ENCODE measurements at places on chromosomes 3 and 15.

GRCh38 chr15:51374131-51374530 lies 32.7 kb downstream of the GLDN start:
- H3K4me1 ChIP-seq = peaks cover 15% of the 10 kb centered on the region
- DNase-seq = peak; percentile 23
- H3K27ac ChIP-seq = no peak overlapping the region

DNA sequence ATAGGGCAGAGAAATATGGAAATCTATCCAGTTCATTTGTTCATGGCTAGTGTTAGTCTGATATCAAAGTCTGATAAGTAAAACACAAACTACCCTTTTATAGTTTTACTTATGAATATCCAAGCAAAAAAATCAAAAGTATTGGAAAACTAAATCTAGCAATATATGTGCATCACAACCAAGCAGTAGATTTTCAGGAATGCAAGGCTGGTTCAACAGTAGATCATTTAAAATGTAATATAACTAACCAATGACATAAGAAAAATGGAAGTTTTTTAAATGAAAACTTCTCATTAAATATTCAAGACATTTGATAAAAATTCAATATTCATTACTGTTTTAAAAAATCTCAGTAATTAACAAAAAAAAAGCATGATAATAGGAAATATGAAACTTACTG lies 12.8 kb upstream of the AQP9 start:
- no peak for DNase-seq
- H3K4me3 ChIP-seq = no peak overlapping the region
- H3K36me3 ChIP-seq = no peaks in the 10 kb centered on the region
- H3K27ac ChIP-seq = no peak overlapping the region
- H3K4me1 ChIP-seq = no peaks in the 10 kb centered on the region

DNA sequence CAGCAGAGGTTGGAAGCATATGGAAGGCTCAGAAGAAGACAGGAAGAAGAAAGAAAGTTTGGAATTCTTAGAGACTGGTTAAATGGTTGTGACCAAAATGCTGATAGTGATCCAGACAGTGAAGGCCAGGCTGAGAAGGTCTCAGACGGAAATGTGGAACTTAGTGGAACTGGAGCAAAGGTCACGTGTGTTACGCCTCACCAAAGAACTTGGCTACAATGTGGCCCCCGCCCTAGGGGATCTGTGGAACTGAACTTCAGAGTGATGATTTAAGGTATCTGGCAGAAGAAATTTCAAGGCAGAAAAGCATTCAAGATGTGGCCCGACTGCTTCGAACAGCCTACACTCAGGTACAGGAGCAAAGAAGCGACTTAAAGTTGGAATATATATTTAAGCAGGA lies 83.1 kb downstream of the MYO5A start:
- no peak for DNase-seq
- no peak overlapping the region for H3K27ac ChIP-seq
- H3K27me3 ChIP-seq = no peaks in the 10 kb centered on the region
- no peak overlapping the region for H3K4me3 ChIP-seq

- H3K4me1 ChIP-seq = no peaks in the 10 kb centered on the region
- no peak overlapping the region for H3K27ac ChIP-seq
- H3K27me3 ChIP-seq = no peaks in the 10 kb centered on the region
Measured at GRCh38 chr3:38474928-38475605, 21.1 kb upstream of the EXOG start.

DNA sequence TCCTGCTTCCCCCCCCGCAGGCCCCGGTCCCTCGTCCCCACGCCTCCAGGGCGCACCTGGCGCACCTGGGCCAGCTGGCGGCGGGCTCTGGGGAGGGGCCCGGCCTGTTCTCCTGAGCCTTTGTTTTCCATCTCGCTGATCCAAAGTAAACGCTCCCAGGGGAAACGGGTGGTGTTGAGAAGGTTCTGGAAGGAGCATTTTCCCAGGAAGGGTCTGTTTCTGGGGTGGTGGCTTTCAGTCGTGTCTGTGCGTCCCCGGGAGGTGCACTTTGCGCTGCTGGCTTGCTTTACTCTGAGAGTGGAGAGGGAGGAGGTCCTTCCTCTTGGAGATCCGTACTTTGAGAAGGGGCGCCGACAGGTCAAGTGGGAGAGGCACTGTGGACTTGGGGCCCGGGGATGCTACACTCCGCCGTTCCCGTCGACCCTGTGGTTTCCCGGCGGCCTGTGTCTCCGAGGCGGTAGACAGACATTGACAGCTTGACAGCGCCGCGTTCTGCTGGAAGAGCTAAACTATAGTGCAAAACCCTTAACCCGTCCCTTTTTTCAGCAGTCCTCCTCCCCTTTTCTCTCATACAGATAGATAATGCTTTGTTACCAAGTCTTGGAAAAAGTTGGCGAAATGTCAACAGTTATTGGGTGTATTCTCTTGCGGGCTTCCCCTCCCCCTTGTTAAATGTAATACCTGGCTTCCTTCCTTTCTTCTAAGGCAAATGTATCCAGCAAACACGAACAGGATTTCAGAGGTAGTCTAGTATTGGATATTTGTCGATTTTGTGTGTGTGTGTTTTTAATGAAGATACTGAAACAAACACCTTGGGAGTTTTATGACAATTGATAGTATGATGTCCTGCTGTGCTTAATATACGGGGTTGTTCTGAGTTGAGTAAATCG lies 6.5 kb downstream of the TPM1 start:
- peaks cover 59% of the 10 kb centered on the region for H3K4me1 ChIP-seq
- DNase-seq = peak; percentile 65
- H3K4me3 ChIP-seq = peak overlapping the region; percentile 94

- H3K36me3 ChIP-seq = no peaks in the 10 kb centered on the region
- H3K27ac ChIP-seq = no peak overlapping the region
- H3K27me3 ChIP-seq = no peaks in the 10 kb centered on the region
- DNase-seq = no peak
- H3K4me1 ChIP-seq = peaks cover 16% of the 10 kb centered on the region
Measured at GRCh38 chr3:149336925-149337324, 3.5 kb upstream of the TM4SF18 start.

- no peaks in the 10 kb centered on the region for H3K27me3 ChIP-seq
- no peak overlapping the region for H3K27ac ChIP-seq
- no peak overlapping the region for H3K4me3 ChIP-seq
- H3K4me1 ChIP-seq = no peaks in the 10 kb centered on the region
- H3K36me3 ChIP-seq = no peaks in the 10 kb centered on the region
- DNase-seq = no peak
Measured at GRCh38 chr15:51135276-51135675, 40.6 kb upstream of the TNFAIP8L3 start.

- H3K27ac ChIP-seq = no peak overlapping the region
- peaks cover 3% of the 10 kb centered on the region for H3K36me3 ChIP-seq
- H3K27me3 ChIP-seq = no peaks in the 10 kb centered on the region
- H3K4me1 ChIP-seq = no peaks in the 10 kb centered on the region
- no peak for DNase-seq
Measured at GRCh38 chr3:48926425-48927392, 8.1 kb downstream of the ARIH2 start.

GRCh38 chr15:89645680-89646079 lies 9.6 kb downstream of the KIF7 start:
- H3K27me3 ChIP-seq = no peaks in the 10 kb centered on the region
- H3K4me3 ChIP-seq = no peak overlapping the region
- H3K36me3 ChIP-seq = no peaks in the 10 kb centered on the region
- H3K27ac ChIP-seq = no peak overlapping the region

DNA sequence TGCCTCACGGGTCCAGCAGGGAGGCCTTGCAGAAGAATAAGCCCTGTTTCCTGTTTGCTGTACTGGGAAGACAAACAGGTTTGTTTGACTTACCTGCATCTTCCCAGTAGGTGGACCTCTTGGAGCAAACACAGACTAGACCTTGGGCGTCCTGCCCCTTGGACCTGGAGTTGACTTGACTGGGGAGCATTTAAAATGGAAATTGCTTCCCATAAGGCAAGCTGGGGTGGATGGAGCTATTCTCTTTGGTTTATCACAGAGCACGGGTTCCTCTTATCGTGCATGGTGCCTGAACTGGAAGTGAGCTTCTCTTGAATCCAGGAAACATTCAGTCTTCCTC lies 151.4 kb downstream of the RPLP1 start:
- no peaks in the 10 kb centered on the region for H3K4me1 ChIP-seq
- no peak overlapping the region for H3K27ac ChIP-seq
- no peak for DNase-seq
- H3K4me3 ChIP-seq = no peak overlapping the region
- H3K27me3 ChIP-seq = no peaks in the 10 kb centered on the region

DNA sequence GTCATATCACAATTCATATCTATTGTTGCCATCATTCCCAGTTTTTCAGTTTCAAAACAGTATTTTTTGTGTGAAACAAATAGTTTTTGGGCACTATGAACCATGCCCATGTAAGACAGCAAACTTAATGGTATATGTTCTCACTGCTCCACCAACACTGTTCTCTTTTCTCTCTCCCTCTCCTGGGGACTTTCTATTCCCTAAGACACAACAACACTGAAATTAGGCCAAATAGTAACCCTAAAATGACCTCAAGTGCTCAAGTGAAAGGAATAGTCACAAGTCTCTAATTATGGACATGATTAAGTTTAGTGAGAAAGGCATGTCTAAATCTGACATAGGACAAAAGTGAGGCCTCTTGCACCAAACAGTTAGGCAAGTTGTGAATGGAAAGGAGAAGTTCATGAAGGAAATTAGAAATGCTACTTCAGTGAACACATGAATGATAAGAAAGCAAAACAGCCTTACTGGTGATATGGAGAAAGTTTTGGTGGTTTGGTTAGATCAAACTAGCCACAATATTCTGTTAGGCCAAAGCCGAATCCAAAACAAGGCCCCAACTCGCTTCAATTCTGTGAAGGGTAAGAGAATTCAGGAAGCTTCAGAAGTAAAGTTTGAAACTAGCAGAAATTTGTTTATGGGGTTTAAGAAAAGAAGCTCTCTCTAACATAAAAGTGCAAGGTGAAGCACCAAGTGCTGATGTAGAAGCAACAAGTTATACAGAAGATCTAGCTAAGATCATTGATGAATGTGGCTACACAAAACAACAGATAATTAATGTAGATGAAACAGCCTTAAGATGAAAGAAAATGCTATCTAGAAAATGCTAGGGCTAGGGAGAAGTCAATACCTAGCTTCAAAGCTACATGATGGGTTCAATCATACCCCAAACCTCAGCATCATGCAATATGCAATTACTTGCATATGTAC lies 104.2 kb downstream of the CBLB start:
- no peaks in the 10 kb centered on the region for H3K36me3 ChIP-seq
- H3K27ac ChIP-seq = no peak overlapping the region
- H3K4me1 ChIP-seq = no peaks in the 10 kb centered on the region
- no peak overlapping the region for H3K4me3 ChIP-seq
- no peak for DNase-seq

GRCh38 chr3:161854232-161854771 lies 357.7 kb downstream of the OTOL1 start:
- no peaks in the 10 kb centered on the region for H3K27me3 ChIP-seq
- no peaks in the 10 kb centered on the region for H3K36me3 ChIP-seq
- no peak overlapping the region for H3K4me3 ChIP-seq

DNA sequence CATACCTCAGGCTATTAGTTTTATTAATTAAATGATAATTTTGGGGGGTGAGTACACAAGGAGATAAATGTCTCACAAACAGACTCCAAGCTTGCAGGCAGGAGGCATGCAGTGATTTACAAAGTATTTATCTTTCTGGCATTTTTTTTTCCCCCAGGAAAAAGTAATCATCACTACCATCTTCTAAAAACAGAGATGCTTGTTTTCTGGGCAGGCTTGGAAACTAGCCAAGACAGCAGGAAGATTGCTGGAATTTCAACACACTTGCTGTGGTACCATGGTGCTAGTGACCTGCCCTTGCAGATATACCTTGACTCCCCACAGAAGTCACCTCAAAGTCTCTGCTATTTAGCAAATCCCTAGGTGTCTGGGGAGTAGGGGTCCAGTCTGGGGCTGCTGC lies 732.8 kb upstream of the CFAP20DC start:
- H3K4me1 ChIP-seq = peaks cover 10% of the 10 kb centered on the region
- no peak for DNase-seq
- no peak overlapping the region for H3K4me3 ChIP-seq
- no peak overlapping the region for H3K27ac ChIP-seq
- no peaks in the 10 kb centered on the region for H3K36me3 ChIP-seq

DNA sequence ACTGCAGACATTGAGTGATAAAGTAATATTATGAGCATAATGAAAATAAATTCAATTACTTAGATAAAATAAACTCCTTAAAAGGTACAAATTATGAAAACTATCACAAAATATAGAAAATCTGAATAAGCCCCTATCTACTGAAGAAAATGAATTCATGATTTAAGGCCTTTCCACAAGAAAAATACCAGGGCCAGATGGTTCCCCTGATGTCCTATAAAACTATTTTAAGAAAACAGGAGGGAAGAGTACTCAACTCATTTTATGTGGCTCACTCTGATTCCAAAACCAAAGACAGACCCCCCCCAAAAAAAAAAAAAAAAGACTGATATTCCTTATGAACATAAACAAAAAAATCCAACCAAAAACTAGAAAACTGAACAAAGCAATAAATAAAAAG lies 59.9 kb downstream of the ADAM10 start:
- H3K27ac ChIP-seq = no peak overlapping the region
- DNase-seq = no peak
- no peak overlapping the region for H3K4me3 ChIP-seq
- H3K36me3 ChIP-seq = no peaks in the 10 kb centered on the region
- peaks cover 22% of the 10 kb centered on the region for H3K4me1 ChIP-seq
- H3K27me3 ChIP-seq = no peaks in the 10 kb centered on the region

DNA sequence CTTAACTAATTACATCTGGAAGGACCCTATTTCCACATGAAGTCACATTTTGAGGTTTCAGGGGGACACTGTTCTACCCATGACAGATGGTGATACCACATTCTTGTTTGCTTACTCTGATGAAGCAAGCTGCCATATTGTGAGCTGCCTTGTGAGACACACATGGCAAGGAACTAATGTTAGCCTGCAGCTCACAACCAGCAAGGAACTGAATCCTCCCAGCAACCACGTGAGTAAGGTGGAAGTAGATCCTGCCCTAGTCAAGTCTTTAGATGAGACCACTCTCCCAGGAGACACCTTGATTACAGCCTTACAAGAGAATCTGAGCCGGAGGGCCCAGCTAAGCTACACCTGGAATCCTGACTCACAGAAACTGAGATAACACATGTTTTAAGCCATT lies 160.1 kb downstream of the PDE8A start:
- DNase-seq = no peak
- H3K27me3 ChIP-seq = no peaks in the 10 kb centered on the region
- no peak overlapping the region for H3K27ac ChIP-seq
- no peaks in the 10 kb centered on the region for H3K36me3 ChIP-seq
- H3K4me1 ChIP-seq = peaks cover 14% of the 10 kb centered on the region
- H3K4me3 ChIP-seq = no peak overlapping the region

DNA sequence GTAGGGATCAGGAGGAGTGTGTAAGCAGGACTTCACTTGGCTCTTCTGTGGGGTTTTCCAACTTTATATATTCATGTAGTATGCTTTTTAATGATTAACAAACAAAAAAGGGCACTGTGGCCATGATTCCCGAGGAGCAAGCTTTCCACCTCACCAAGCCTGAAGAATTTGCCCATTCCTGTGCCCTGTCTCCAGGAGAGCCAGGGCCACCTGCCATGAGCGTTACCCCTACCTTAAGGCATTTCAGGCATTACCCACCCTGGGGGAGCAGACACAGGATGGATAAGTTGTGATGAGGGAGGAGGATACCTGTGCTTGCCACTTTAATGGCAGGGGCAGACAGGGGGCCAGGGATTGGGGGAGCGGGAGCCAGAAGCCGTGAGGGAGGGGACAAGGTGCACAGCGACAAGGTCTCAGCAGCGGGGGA lies 3.0 kb downstream of the TRPM1 start:
- peaks cover 34% of the 10 kb centered on the region for H3K4me1 ChIP-seq
- H3K36me3 ChIP-seq = no peaks in the 10 kb centered on the region
- H3K27me3 ChIP-seq = peaks cover 9% of the 10 kb centered on the region
- DNase-seq = no peak
